ENCODE measurements at places on chromosomes 3 and 15.
A peak's percentile ranks its signal among the peaks of the same experiment; 100 is the strongest.

DNA sequence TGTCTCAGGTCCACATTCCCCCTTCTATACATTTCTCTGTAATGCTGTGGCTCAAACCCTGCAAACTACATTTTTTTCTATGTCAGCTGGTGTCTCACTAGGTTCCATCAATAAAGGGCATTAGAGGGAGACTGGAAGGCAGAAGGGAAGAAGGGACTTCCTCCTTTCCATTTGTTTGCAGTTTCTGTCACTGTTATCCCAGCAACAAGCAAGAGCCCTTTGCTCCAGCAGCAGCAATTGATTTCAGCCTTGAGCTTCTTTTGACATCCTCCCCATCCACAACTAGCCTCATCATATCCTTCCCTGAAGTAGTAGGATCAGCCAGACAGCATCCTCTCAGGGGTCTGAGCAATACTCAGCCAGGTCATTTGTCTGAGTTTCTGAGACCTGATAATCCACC is 5.3 kb upstream of the NCK1 start:
- no peak for DNase-seq

DNA sequence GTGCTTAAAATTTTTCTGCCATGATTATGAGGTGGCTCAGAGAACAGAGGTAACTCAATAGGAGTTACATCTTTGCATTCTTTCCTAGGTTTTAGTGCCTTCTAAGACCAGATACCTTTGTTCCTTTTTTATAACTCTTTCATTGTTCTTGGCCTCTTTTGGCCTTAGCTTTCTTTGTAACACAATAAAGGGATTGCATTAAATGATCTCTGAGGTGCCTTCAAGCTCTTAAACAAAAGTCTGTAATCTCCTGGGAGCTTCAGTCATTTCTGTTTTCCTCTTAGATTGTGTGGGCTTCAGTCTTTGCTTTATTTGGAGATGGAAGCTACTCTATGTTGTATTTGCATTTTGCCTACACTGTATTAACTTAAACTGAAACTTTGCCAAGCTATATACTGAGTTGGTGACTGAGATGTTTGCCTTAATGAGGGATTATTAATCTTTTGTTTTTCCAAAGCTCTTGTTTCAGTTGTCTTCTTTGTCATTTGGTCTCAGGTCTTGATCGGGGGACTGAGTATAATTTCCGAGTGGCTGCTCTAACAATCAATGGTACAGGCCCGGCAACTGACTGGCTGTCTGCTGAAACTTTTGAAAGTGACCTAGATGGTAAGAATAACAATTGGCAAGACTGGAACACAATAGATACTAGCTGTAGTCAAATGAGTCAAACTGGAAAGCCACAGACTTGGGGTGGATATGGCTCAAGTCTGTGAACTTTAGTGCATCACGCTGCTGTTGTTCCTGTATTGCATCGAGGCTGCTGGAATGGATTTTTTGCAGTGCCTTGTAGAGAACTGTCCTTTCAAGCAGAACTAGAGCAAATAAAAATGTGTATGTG is 110.3 kb downstream of the HCN4 start:
- no peak for DNase-seq

- DNase-seq, result no peak
Observed at GRCh38 chr3:190414297-190414696, 26.3 kb downstream of the CLDN16 start.

DNA sequence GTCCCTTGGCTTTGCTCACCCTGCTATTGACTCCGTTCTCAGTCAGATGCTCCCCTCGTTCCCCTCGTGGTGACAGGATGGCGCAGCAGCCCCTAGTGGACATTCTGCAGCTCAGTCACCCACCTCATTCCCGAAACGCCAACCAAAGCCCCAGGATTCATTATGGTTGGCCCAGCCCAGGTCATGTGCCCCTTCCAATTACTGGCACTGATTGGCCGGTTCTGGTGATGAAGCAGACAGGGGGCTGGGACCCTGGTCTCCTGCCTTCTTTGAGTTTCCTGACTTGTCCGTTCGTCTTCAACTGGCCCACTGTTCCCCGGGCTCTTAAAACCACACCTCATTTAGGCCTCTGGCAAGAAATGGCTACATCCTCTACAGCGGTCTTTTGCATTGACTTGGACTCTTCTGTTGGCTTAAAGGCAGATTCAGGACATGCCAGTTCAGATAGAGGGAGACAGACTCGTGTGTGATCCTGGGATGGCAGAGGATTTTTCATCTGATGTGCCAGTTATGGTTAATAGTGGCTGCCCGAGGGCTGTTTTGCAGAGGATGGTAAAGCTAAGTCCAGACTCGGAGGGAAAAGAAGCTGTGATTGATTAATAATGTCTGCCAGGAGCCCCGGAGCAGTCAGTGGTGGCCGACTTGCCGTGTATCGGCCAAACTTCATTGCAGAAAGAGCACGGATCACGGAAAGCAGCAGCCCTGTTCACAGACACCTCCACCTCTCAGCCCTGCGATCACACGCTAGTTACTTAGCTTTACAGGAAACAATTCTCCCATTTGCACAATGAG is 37.8 kb downstream of the LSM3 start:
- DNase-seq, result no peak

- DNase-seq, result peak; percentile 27
Observed at GRCh38 chr3:44584646-44585501, at the start of gene ZNF660. TSS of gene ZNF660 (plus strand) at chr3:44584964. CDS start at chr3:44594194, 9,230 bp downstream.

- DNase-seq, result no peak
Observed at GRCh38 chr3:59754456-59755129, 704.8 kb upstream of the CFAP20DC start.

- DNase-seq, result peak; percentile 53
Observed at GRCh38 chr3:43659250-43659880, 31.4 kb upstream of the ABHD5 start.

- no peak for DNase-seq
Observed at GRCh38 chr3:4284865-4285264, 18.3 kb upstream of the SETMAR start.

DNA sequence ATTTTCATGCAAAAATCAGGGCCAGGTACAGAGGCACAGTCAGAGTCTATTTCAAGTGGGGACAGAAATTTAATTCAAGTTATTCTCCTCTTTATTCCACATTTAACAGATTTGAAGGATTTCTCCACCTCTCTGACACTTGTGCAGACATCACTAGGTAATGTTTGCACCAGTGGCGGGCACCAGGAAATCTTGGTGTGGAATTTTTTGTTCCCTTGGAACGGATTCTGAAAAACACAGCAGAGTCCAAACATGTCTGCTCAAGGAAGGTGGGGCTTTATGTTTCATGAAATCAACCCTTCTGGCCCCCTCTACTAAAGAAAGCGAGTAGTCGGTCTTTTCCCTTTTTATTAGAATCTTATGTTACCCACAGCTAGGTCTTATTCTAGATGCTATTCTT is 271.2 kb upstream of the MDFIC2 start:
- DNase-seq, result no peak

- DNase-seq, result no peak
Observed at GRCh38 chr3:188446014-188446413, 292.1 kb downstream of the LPP start.

DNA sequence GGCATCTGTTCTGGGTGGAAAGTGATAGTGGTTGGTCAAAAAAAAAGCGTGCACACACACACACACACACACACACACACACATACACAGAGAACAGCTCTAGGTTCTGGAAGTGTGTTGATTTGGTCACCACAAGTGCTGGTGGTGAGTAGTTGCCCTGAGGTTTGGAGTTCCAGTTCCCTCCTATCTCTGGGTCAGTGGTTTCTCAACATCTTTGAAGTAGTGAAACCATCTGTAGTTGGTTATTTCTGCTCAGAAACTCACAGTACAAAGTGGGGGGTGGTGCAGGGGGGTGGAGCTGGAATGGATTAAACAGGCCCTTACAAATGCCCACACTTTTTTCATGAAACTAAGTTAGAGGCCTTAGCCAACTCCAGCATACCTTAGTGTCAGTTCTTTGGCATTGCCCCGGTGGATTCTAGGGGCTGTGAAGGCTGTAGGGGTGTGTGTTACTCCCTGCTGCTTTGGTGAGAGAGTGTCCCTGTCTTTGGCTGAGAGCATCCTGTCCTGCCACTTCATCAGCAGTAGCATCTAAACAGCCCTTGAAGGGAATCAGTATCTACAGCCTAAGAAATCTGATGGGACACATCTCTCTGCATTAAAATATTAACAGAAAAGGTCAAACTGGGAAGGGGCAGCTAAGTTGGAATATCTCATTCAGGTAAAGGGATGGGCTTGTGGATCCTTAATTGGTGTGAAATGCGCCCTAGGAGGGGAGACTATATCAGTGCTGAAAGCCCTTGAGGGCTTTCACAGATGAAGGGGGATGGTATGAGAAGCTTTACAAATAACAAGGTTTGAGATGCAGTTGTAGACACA is 20.6 kb downstream of the SMAD3 start:
- no peak for DNase-seq

Data from left colon (tissue), 2 donors.